Upper lobe of left lung (tissue), 6 donors: ENCODE measurements at places on chromosomes 6 and 20. TPM values are rescaled to one million over a fixed set of nuclear protein-coding genes. Genes with fewer than 3 reads are reported as not detected.

Gene DEFB121
- total RNA-seq: not detected

Gene GGT7
- 49.2 TPM for total RNA-seq

Gene PAK5
- total RNA-seq: 0.30 TPM

Gene TCF19
- total RNA-seq: 4.2 TPM

Gene PPP1R14C
- 14.3 TPM for total RNA-seq

Gene TGM3
- total RNA-seq: 0.59 TPM

Gene GJA1
- 155 TPM for total RNA-seq

Gene PI16
- total RNA-seq: 0.44 TPM

Gene WFDC10B
- 1.3 TPM for total RNA-seq

Gene SLC17A3
- 0.40 TPM for total RNA-seq

Gene HMGCLL1
- total RNA-seq: 4.3 TPM

Gene TRIM10
- total RNA-seq: 0.07 TPM
